NCI-H1694 treated with DMSO at 0.1 percent for 48 hours (cell line): ENCODE measurements at places on chromosomes 5 and 9.

DNA sequence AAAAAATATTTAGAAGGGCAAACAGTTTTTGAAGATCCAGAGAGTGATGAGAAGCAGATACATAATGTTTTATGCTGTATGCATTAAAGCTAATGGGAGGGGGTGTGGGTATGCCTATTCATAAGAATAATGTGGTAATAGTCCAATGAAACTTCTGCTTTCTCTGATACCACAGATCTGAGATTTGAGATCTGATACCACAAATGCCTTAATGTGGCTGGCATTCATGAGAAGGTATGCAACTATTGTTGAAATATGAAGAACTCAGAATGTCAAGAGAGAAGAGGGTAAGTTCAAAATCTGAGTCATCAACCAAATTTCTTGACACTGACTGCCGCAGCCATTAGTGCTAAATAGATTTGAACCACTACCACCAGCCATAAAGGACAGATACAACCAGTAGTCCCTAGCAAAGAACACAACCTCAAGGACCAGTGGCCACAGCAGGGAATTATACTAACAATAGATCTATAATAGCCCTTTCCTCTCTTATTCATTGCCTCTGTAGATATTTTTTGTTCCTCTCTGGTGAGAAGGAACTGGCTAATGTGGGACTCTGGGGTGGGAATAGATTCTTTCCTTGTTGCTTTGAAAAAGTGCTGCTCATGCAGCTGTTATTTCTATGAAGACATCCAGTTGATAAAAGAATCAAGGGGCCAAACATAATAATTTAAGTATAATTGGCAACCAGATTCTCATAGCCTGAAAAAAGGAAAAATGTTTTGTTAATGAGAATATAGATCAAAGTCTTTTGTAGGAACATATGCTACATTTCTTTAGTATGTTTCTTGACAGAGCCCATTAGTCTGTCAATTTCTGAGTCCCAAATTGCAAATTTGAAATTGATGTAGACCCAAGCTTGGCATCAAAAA, 256.5 kb upstream of the ZNF608 start:
- no peak for DNase-seq

GRCh38 chr5:77560677-77561263, 68.7 kb upstream of the WDR41 start:
- DNase-seq, result peak; percentile 38

GRCh38 chr5:83177803-83178202, 100.5 kb downstream of the XRCC4 start:
- DNase-seq, result no peak

DNA sequence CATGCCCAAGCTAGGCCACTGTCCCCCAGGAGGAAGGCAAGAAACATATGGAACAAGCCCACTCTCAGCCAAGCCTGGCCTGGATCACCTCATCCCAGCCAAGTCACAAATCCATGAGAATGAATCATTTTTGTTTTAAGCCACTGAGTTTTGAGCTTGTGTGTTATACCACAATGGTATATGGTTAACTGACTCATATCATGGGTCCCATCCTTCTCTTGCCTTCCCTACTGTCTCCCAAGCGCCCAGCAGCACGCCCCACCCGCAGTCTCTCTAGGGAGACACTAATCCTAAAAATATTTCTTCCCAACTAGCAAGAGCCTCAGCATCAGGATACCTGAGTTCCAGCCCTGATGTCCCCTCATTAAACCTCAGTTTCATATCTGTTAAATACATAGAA, 248.1 kb downstream of the CDK5RAP2 start:
- DNase-seq, result no peak

DNA sequence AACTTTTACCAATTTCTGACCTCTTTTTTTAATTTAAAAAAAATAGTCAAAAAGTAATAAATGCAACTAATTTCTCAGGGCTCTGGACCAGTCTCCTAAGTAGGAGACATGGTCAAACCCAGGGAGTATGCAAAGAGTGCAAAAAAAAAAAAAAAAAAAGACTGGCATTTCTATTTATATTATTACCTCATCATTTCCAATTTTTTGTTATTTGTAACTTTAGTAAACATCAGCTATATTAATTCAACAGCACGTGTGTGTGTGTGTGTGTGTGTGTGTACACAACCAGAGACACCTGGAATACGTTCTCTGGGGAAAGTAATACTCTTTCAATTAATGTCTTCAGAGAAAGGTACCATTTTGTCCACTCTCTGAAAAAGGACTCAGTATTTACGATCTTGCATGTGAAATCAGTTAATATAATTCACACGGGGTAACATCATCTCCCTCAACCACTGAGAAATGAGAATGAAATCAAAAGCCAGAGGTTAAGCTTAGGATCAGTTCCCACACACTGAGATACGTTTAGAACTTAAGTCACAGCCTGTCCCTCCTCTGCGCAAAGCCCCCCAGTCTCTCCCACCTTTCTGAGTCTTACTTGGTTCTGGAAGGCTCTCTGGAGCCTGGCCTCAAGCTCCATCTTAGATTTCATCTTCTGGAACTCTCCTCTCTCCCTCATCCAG, 21.9 kb downstream of the ZNF608 start:
- DNase-seq, result no peak

DNA sequence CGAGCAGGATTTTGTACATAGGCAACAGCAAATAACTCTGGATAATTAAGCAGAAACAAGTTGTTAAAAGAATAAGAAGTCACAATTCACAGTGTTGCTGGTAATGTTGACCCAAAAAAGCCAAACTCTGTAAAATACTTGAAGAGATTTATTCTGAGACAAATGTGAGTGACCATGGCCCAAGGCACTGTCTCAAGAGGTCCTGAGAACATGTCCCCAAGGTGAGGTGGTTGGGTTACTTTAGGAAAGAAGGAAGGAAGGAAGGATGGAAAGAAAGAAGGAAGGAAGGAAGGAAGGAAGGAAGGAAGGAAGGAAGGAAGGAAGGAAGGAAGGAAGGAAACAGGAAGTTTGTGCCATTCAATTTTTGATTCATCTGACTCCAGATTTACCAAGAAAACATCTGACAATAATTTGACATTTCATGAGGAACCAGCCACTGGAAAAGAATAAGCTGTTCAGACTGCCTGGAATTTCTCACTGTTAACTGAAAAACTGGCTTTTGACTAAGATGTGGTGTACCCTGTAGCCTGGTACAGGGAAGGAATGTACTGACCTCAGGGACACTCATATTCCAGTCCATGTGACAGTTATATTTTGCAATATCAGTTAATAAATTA, 295.9 kb upstream of the TNC start:
- no peak for DNase-seq

GRCh38 chr9:132002643-132003318, 76.9 kb downstream of the MED27 start:
- no peak for DNase-seq

GRCh38 chr9:81589819-81590218, 99.5 kb downstream of the TLE1 start:
- no peak for DNase-seq

DNA sequence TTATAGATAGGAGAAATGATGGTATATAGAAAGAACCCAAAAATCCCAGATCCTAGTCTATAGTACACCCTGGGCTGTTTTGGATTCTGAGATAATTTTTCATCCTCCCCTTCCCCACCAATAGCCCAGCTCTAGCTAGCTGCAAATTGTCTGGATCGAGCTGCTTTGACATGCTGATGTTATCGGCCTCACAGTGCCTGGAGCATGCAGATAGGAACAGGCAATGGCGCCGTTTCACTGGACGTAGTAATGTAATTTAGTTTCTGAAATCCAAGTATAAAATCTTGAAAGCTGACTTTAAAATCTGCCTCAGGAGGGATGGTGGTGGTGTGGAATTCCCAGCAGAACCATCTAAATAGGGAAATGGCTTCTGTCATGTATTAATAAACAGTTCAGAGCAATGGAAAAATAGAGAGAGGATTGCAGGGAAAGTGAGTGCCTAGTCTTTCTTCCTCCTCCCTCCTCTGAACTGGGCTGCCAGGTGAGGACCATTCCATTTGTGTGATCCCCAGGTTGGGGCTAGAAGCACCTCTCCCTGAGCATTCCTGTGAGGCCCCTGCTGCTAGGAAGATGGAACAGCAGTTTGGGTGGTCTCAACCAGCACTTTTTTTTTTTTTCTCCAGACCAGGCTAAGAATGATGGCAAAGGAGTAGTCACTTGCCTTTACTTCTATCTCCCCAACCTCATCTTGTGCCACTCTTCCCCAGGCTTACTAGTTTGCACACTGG, 31.9 kb downstream of the FAM219A start:
- no peak for DNase-seq

GRCh38 chr9:124835026-124835557, 18.2 kb upstream of the WDR38 start:
- DNase-seq, result peak; percentile 76

DNA sequence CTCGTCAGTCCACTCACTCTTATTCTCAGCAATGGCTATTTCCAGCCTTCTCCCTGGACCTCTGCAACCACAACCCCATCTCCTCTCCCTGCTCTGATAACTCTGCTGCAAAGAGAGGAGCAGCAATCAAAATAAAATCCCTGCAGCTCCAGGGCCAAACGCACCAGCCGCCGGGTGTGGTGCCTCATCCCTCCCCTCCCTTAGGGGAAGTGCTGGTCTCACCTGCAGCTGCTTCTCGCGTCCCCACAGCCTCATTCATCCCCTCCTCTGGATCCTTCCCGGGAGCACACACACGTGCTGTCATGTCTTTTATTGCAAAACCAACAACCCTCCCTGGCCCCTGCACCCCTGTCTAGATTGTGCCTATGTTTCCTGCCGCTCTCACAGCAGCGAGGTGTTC, 77.8 kb downstream of the TENT4A start:
- no peak for DNase-seq

DNA sequence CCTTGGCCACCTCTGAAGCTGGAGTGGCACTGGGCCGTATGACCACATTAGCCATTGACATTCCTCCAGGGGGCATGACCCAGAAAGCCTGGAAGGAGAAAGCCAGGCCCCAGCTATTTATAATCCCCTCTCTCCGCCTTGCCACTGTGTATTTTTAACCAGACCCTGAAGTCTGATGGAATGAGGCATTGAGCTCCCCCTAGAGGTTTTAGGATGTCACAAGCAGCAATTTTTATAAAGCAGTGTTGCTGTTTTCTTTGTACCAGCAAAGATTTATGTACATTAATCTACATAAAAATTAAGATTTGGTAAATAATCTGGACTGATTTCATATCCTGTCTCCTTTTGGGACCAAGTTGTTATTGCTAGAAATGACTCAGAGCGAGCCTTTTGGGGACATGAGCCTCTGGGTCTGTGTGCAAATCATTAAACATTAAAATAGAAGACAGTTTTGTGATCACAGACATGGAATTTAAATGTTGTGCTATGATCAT, 127.1 kb downstream of the TRIO start:
- DNase-seq, result peak; percentile 86

DNA sequence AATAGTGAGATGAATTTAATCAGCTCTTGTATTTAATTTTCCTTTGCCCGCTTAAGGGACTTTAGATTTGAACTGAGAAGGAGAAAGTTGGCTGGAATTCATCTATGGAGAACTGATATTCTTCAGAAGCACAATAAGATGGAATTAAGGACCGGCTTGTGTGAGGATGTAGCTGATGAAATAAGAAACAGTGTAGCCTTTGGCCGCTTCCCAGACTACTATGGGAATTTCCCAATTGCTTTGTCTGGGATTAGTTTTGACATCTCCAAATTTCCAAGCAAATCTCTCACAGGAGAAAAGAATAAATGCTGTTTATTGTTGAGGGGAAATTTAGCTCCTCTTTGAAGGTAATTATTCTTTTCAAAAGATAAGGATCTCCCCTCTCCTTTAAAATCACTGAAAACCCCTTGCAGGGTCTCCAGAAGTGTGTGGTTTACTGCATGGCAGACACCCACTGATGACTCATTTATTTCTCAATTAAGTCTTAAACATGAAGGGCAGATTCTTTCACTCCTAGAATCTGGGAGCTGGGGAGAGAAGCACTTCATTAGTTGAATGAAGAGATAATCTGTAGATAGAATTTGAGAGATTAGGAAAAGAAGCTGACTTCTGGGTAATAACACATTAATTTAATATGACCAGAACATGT, 606.5 kb upstream of the ADAMTS16 start:
- no peak for DNase-seq

DNA sequence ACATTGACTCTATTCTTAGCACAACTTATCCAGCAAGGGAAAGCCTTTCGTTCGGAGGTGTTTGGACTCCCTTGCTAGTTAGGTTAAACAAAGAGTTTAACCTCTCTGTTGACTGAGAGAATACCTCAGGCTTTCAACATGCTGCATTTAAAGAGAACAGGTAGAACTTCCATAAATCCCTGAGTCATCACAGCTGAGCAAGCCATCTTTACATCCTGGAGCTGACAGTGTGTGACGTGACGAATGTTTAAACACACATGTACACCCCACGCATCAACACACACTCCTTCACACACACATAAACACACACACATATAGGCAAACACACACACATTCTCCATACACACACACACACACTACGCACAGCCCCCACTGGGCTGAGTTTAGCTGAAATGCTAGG, 152.8 kb downstream of the ADAMTS12 start:
- DNase-seq, result no peak

GRCh38 chr5:80623999-80624398, 30.5 kb upstream of the MSH3 start:
- no peak for DNase-seq

GRCh38 chr5:926417-927171, 33.9 kb downstream of the TRIP13 start:
- DNase-seq, result no peak

DNA sequence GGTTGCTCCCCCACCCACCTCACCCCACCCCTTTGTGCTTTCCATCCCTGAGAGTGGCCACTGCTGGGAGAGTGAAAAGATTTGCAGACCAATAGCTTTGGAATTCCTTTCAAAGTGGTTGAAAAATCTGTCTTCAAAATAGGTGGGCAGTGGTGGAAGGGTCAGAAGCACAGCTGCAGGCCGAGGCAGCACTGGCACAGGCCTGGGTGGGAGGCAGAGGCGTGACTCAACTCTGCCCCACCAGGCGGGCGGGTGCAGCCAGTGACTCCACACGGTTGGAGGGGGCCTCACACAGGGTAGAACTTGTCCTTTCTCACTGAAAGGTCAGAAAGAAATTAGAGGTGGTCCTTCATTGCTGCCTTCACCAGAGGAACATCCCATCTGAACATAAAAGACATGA, 214.9 kb upstream of the TBCA start:
- no peak for DNase-seq

DNA sequence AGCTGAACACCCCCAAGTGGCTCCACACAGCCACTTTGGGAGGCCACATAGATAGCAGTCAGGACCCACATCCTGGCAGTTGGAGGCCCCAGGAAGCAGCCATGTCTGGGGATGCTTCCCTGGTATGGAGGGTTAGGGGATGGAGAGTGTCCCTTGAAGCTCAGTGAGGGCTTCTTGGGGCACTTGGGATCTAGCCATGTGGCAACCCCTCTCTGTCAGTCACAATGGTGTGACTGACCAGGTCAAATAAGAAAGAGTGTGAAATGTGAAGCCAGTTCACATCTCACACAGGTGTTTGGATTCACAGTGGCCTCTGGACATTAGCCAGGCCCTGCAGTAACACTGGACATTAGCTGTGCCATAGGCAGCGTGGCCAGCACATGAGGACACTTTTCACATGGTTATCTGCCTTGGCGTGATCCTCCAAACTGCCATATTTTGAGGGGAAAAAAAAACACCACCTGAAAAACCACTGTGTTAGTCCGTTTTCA, 53.9 kb upstream of the IL17B start:
- DNase-seq, result no peak
